ENCODE measurements at places on chromosomes 3 and 15. TPM values are rescaled to one million over a fixed set of nuclear protein-coding genes. Genes with fewer than 3 reads are reported as not detected.

The TMEM158 gene
- 0.21 TPM for total RNA-seq

The FETUB gene
- total RNA-seq, result 40.7 TPM

The OXNAD1 gene
- 24.9 TPM for total RNA-seq

The CAPN3 gene
- 17.7 TPM for total RNA-seq

The CMTM8 gene
- total RNA-seq, result 13.3 TPM

The RLBP1 gene
- not detected for total RNA-seq

DNA sequence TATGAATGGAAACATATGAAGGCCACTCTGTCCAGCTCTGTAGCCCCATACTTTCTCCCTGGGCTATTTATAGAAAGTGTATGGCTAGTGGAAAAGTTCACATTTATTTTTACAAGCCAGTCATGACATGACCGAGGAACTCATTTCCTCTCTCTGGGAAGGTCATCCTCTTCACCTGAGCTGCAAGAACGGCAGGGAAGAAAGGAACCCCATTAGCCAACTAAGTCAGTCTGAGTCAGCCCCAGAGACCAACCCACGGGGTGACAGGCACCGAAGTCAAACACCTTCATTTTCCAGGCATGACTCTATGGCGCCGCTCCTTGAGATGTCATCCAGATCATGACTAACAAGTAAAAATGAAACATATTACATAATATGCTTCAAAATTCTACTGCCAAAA, 4.8 kb downstream of the PAQR9 start:
- no peak for DNase-seq

DNA sequence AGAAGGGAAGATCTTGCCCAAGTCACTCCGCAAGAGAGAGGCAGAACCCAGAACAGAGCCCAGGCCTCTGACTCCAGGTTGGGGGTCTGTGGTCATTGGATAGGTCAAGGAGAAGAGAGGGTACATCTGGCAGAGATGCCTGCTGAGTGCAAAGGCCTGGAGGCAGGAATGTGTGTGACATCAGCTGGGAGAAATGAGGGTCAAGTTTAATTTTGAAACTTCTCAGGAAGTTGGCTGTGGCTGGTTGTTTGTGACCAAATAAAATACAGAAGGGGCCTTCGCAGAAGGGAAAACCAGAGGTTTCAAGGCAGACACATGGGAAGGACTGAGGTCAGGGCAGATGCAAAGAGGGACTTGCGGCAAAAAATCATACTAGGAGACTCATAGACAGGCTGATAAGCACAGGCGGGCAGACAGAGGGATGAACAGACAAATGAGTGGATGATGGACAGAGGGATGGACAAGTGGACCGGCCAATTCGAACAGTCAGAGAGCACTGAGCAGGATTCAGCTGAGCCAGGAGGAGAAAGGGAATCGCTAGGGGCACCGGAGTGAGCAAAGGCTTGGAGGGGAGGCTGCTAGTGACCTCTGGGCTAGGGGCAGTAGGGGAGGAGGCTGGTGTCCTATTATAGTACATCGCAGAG, 28.8 kb upstream of the CACNA2D2 start:
- no peak for DNase-seq

DNA sequence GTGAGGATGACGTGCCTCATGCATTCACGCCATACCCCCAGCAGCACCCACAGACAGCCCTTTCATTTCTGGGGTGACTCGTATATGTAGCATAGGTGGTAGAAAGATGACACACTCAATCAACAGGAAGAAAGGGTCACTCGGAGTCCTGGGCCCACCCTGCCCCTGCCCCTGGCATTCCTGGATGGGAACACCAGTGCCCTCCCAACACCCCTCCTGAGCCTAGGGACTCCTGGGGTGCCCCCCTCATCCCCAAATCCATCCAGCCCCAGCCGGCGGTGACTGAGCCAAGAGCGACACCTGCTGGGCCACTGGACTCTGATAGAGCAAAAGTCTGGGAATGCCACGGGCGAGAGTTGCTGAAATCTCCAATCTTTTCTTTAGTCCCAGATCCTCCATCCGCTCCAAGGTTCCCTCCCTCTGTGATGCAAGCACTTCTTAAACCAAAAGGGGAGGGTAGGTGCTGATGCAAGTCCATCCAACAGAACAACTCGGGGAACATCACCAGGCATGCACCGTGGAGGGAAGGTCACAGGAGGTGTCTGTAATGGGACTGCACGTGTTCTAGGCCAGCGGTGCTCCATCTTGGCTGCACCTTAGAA, 31.1 kb downstream of the ACAN start:
- no peak for DNase-seq

DNA sequence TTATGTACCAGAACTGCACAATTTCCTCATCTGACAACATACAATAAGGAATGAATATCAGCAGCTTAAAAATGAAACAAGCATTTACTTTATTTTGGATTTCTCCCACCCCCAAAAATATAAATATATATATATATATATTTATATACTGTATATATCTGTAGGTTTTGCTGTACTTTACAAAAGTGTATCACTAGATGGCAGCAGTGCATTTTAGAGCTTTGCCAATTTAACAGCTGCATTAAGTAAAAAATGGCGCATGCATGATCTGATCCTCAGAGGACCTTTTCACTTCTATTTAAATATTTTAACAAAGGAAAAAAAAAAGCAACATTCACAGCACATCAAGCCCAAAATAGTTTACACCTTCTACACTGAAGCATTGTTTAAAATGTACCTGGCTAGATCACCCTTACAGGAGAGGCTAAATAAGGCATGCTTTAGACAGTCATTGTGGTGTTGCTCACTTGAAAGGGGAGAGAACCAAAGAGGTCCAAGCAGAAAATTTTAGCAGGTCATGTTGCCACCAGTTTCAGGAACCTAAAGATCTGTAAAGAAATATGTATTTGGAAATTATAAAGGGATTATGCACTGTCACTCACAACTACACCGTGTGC, 72.6 kb downstream of the NPTN start:
- no peak for DNase-seq

- no peak for DNase-seq
Measured at GRCh38 chr3:141646760-141647561, 91.1 kb upstream of the RNF7 start.

DNA sequence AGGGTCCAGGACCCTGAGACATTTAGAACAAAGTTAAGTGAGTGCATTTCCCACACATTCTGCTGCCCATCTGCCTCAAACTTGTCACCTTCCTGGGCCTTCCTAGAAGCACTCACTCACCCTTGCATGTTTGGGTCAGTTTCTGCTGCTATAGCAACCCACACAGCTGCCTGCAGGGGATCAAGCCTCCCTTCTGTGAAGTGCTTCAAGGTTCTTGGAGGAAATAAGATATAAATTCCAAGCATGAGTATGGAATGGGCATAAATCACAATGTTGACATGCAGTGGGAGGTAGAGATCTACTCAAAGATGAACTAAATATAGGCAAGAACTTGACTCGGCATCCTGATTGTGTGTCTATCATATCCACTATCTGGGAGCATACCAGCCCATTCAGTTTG, 140.4 kb downstream of the SLC9A9 start:
- no peak for DNase-seq

DNA sequence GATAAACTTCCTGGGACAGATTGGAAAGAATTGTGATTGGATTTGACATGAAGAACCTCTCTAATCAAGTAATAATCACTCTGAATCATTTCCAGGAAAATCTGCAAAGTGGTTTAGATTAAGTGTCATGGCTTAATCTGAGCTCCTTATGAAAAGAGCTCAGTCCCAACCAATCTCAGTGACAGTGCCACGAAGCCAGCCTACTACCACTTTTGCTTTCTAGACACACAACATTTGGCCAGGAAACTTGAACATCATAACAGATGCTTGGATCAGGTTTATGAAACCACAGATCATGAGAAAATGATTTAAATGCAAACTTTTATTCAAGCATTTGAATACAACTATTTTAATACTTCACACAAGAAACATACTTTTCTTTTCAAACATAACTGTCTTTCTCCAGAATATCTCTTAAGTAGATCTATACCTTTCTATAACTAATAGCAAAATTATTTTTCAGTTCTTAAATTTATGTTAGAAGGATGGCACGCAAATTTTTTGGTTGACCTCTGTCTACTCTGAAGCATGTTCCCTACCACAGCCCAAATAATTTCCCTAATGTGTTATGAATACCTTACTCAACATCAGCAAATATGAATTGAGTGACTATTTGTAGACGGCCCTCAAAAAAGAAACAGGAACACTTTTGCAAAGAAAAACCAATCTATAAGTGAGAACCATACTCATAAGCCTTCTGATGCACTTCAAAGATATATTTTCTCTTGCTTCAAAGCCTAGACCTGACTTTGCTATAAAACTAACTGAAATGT, 495.0 kb upstream of the ZNF385D start:
- DNase-seq, result no peak

GRCh38 chr3:179613807-179614206, 9.2 kb downstream of the NDUFB5 start:
- no peak for DNase-seq

DNA sequence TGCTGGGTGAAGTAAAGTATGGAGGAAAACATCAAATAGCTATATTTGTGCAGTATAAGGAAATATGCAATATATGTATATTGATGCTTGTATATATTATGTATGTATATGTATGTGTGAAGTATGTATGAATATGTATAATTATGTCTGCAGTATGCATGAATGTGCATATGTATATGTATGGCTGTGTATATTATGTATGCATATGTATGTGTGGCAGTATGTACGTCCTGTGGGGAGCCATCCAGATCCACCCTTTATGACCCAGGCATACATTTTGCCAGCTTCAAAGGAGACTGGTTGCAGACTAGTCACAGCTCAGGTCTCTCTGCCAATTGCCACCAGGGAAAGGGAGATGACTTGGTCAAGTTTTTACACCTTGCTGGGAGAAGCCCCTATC, 24.1 kb downstream of the CCDC54 start:
- no peak for DNase-seq

- DNase-seq, result no peak
Measured at GRCh38 chr3:149886957-149887356, 73.9 kb downstream of the RNF13 start.

DNA sequence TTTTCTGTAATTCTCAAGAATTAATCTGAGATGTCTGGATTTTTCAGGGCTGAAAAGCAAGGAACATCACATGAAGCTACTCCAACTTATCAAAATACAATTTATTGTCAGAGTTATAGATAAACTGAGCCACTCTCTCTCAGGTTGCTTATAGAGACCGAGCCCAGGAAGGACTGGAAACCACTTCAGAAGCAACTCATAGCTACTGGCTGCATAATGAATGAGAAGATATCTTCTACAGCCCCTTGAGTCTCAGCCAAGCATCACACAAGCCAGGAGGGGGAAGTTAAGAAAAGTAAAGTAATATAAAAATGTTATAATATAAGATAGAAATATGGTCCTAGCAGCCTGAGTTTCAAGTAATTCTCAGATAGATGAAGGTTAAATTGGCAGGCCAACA, 186.0 kb downstream of the TNIK start:
- DNase-seq, result no peak

DNA sequence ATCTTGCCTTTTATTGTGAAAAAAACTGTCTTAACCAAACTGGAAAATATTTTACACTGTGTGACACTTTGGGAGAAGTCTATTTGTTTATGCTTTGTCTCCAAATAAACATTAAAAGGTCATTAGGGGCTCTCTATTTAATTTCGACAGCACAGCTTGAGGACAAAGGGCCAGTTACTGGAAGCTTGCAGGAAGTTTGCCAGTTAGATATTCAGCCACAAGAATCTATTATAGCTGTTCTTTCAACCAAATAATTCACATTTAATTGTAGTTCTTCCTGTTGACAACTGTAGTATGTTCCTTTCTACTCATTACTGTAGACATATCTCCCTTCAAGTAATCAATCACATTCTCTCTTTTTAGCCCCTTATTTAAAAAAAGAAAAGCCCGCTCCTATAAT, 6.1 kb downstream of the CP start:
- no peak for DNase-seq

DNA sequence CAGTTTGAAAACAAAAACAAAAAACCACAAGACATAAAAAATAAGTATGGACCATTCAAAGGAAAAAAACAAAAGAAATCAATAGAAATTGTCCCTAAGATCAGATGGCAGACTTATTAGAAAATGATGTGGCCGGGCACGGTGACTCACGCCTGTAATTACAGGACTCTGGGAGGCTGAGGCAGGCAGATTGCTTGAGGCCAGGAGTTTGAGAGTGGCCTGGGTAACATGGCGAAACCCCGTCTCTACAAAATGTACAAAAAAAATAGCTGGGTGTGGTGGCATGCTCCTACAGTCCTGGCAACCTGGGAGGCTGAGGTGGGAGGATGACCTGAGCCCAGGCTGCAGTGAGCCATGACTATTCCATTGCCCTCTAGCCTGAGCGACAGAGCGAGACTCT, 16.6 kb downstream of the SPCS1 start:
- DNase-seq, result no peak

DNA sequence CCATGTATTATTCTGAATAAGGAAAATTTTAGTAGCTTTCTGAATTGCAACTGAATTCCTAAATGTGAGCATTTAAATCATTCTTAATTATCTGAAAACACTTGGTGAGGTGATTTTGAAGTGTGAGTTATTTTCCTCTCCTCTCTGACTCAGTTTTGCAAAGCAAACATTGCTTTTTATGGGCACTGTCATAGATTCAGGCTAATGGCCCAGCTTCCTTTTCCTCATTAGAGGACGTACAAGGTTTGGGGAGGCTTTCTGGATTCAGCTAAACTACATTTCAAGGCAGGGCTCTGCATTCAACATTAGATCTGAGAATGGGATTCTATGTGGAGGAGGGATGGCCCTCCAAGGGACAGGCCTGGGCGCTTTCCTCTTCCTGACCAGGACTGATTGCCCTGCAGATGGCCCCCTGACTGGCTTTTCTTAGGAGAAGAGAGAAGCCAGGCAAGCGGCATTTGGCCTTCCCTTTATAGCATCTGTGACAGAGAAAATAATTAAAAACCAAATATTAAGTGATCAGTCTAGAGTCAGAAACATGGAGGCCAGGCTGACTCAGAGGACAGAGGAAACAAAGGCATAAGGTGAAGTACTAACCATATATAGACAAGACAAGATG, 53.0 kb upstream of the STXBP5L start:
- DNase-seq, result no peak

Data from right lobe of liver (tissue), 6 donors.